Pancreas (tissue), 10 donors: ENCODE measurements at places on chromosomes 12 and 14. TPM values are rescaled to one million over a fixed set of nuclear protein-coding genes. Genes with fewer than 3 reads are reported as not detected.
A peak's percentile ranks its signal among the peaks of the same experiment; 100 is the strongest.

- no peaks in the 10 kb centered on the region for H3K36me3 ChIP-seq
- H3K4me1 ChIP-seq = no peaks in the 10 kb centered on the region
- H3K27ac ChIP-seq = no peak overlapping the region
- no peak for DNase-seq
- H3K4me3 ChIP-seq = no peak overlapping the region
- no peaks in the 10 kb centered on the region for H3K27me3 ChIP-seq
These were observed 161.0 kb downstream of the SLC38A4 start for GRCh38 chr12:46664761-46665287.

The SIX6 gene
- not detected for total RNA-seq

DNA sequence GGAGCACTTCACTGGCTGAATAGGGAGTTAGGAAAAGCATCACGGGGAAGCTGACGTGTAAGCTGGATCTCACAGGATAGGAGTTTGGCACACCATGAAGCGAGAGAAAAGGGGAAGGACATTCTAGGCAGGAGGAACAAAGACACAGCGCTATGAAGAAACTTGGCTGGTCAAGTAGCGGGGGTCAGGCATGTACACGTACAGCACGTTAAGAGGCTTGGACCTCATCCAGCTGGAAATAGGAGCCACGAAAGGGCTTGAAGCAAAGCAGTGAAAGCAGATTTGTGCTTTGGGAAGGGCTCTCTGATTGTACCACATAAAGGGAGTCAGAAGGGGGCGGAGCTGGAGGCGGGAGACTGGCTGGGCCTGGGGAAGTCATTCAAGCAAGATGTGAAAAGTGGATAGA is 19.6 kb upstream of the GALNT8 start:
- H3K4me1 ChIP-seq = no peaks in the 10 kb centered on the region
- no peak for DNase-seq
- H3K4me3 ChIP-seq = no peak overlapping the region
- no peaks in the 10 kb centered on the region for H3K36me3 ChIP-seq
- H3K27me3 ChIP-seq = no peaks in the 10 kb centered on the region

DNA sequence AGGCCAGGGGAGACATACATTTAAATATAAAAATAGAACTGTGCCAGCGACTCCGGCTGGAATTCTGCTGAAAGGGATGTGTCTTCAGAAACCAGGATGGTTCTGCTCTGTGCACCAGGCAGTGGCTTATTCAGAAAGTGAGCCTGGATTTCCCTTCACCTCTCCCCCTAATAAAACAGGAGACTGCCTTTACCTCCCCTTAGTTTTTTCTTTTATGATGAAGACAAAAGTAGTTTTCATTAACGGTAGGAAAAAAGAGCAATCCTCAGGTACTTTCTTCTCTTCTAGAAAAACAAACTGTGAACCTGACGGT is 346 bp downstream of the SLC7A8 start:
- H3K27me3 ChIP-seq = no peaks in the 10 kb centered on the region
- H3K27ac ChIP-seq = peak overlapping the region; percentile 14
- H3K36me3 ChIP-seq = no peaks in the 10 kb centered on the region
- H3K4me1 ChIP-seq = no peaks in the 10 kb centered on the region

DNA sequence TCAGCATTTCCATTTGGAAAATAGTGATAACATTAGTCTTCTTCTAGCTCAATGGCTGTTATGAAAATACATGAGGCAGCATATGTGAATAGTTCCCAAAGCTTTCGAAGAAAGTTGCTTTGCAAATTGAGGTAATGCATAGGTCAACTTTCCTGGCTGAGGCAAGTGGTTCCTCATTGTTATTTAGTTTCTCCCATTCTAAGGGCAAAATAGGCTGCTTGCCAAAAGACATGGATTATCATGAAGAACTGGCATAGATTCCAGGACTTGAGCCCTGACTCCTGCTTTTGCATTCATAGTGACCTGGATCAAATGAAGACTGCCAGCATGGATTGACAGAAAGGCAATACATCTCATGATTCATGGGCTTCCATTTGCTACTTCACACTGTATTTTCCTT is 35.7 kb downstream of the LRFN5 start:
- no peaks in the 10 kb centered on the region for H3K36me3 ChIP-seq
- H3K27me3 ChIP-seq = no peaks in the 10 kb centered on the region
- no peak overlapping the region for H3K27ac ChIP-seq
- DNase-seq = no peak

DNA sequence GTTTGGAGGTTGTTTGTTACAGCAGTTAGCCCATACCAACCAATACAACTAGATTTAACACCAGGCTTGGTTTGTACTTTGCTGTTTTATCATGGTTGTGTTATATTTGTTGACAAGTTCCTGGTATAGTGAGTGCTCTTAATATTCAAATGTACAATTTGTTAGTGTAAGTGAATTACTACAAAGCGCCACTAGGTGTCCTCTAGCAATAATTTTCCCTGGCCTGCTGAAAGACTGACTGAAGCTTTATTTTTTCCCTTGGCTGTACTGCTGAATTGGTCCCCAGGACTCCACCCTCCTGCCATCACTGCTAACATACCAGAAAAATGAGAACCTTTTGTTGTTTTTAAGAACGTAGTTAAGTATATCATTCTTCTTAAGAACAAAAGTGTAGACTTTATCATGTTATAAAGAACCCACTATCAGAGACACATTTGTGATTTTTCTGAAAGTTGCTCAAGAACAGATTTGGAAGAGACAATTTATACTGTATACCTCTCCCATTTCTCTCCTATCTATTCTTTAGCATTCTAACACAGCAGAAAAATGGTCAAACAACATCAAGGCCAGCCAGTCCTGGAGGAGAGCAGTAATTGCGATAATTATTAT is 75.3 kb upstream of the FAR2 start:
- H3K27me3 ChIP-seq = no peaks in the 10 kb centered on the region
- H3K27ac ChIP-seq = no peak overlapping the region
- DNase-seq = no peak
- H3K4me1 ChIP-seq = no peaks in the 10 kb centered on the region
- no peak overlapping the region for H3K4me3 ChIP-seq

The CMKLR1 gene
- total RNA-seq = 1.4 TPM

The NKX2-1 gene
- not detected for total RNA-seq

The KIF26A gene
- 5.3 TPM for total RNA-seq

The USP15 gene
- 27.7 TPM for total RNA-seq

- H3K36me3 ChIP-seq = no peaks in the 10 kb centered on the region
- H3K27me3 ChIP-seq = no peaks in the 10 kb centered on the region
- no peak for DNase-seq
- no peak overlapping the region for H3K4me3 ChIP-seq
- no peaks in the 10 kb centered on the region for H3K4me1 ChIP-seq
These were observed 28.7 kb downstream of the PHETA1 start for GRCh38 chr12:111340231-111340630.

The FGF23 gene
- total RNA-seq = not detected

- no peaks in the 10 kb centered on the region for H3K36me3 ChIP-seq
- H3K27me3 ChIP-seq = no peaks in the 10 kb centered on the region
- H3K27ac ChIP-seq = no peak overlapping the region
- no peak overlapping the region for H3K4me3 ChIP-seq
- H3K4me1 ChIP-seq = no peaks in the 10 kb centered on the region
These were observed 10.5 kb downstream of the XRCC3 start for GRCh38 chr14:103704708-103705107.

The SPIC gene
- total RNA-seq = not detected

- no peaks in the 10 kb centered on the region for H3K27me3 ChIP-seq
- no peaks in the 10 kb centered on the region for H3K36me3 ChIP-seq
- H3K4me3 ChIP-seq = no peak overlapping the region
- peaks cover 5% of the 10 kb centered on the region for H3K4me1 ChIP-seq
- H3K27ac ChIP-seq = no peak overlapping the region
- DNase-seq = no peak
These were observed 76.1 kb upstream of the GPHB5 start for GRCh38 chr14:63394841-63395240.

GRCh38 chr12:28884904-28885679 is 264.0 kb upstream of the FAR2 start:
- no peaks in the 10 kb centered on the region for H3K36me3 ChIP-seq
- H3K4me1 ChIP-seq = no peaks in the 10 kb centered on the region
- no peak for DNase-seq
- no peak overlapping the region for H3K27ac ChIP-seq
- H3K27me3 ChIP-seq = no peaks in the 10 kb centered on the region

DNA sequence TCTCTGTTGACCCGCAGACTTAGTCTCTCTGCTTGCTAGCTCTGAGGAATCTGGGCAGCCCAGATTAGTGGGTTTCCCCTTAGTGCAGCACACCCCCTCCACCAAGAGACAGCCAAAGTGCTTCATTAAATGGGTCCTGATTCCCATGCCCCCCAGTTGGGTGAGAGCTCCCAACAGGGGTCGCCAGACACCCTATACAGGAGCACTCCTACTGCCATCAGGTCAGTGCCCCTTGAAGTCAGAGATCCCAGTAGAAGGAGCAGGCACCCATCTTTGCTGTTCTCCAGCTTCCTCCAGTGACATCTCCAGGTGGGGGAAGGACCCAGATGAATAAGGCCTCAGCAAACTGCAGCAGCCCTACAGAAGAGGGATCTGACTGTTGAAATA is 36.7 kb upstream of the C14orf132 start:
- no peaks in the 10 kb centered on the region for H3K4me1 ChIP-seq
- no peaks in the 10 kb centered on the region for H3K27me3 ChIP-seq
- no peak overlapping the region for H3K27ac ChIP-seq
- no peak for DNase-seq
- H3K36me3 ChIP-seq = no peaks in the 10 kb centered on the region

The HECTD1 gene
- total RNA-seq = 84.4 TPM

DNA sequence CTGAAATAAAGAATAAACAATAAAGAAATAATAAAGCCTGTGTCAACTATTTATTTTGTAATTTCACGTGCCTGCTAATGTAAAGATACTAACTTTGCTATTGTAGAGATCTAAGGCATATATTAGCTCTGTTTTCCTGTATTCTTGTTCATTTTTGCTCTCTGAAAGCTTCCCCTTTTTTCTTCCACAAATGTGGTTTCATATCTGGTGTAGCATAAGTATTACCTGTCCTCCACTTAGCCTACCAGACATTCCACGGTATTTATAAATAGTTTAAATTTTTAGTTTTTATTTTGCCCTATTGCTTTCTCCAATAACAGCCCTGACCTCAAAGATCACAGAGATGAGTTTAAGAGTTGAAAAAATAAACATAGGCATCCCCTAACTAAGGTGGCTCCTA is 92.6 kb upstream of the ATP2B1 start:
- no peaks in the 10 kb centered on the region for H3K27me3 ChIP-seq
- no peaks in the 10 kb centered on the region for H3K4me1 ChIP-seq
- H3K4me3 ChIP-seq = no peak overlapping the region
- no peaks in the 10 kb centered on the region for H3K36me3 ChIP-seq

GRCh38 chr12:75951399-75952278 is 79.9 kb downstream of the PHLDA1 start:
- no peaks in the 10 kb centered on the region for H3K27me3 ChIP-seq
- H3K4me1 ChIP-seq = peaks cover 29% of the 10 kb centered on the region
- no peaks in the 10 kb centered on the region for H3K36me3 ChIP-seq
- peak overlapping the region; percentile 48 for H3K27ac ChIP-seq
- no peak for DNase-seq

The OR4E2 gene
- not detected for total RNA-seq

The GPR137C gene
- 0.35 TPM for total RNA-seq

DNA sequence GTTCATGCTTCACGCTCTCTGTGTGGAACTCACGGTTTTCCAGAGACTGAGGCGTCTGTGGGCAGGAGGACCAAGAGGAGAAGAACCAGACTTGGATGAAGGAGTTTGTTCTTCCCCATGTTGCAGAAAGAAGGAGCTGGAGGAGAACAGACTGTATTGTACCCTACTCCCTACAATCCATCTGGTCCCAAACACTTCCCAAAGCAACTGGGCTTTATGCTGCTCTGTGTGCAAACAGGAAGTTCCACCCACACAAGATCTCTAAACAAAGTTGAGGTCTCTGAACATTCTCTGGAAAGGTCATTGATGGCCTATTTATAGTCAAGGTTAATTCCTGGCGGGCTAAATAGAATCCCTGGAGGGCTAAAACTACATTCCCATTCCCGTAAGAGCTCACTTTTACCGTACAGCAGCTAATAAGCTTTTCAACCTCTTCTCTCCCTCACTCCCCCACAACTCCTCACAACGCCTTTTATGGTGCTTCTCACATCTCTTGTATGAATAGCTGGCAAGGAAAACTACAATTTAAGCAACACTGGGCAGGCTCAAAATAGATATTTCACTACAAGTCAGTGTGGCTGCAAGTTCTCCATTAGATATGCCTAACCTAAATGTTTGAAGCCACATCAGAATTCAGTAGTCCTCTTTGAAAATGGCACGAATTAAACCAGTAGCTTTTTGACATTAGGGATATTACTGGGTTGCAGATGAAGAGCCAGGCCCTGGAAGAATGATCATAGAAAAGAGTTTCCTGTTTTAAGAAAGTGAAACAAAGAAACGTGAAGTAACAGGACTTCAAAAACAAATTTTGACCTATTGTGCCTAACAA is at the start of gene A2M:
Gene A2M, minus strand, starts transcription at position 189 of the 829 bp plus-strand sequence. Its CDS starts 70 bp downstream, at position 119.
- DNase-seq = no peak
- H3K27me3 ChIP-seq = no peaks in the 10 kb centered on the region
- H3K4me1 ChIP-seq = no peaks in the 10 kb centered on the region
- H3K27ac ChIP-seq = peak within 1 kb of the TSS; percentile 52

DNA sequence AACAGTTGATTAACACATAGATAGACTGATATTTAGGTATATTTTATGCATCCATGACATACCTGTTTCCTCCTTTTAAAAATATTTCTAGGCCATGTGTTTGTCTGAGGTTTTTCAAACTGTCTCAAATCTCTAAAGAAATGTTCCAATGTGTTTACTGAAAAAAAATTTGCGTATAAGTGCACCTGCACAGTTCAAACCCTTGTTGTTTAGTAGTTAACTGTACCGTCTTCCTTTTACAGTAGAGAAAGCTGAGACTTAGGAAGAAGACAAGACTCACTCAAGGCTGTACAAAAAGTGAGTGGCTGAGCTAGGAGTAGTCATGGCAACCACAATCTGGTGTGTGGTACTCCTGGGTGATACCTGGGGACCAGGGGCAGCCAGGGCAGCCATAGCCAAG is 934.6 kb downstream of the VRK1 start:
- H3K4me3 ChIP-seq = no peak overlapping the region
- H3K27me3 ChIP-seq = no peaks in the 10 kb centered on the region
- H3K36me3 ChIP-seq = no peaks in the 10 kb centered on the region
- H3K4me1 ChIP-seq = no peaks in the 10 kb centered on the region
- DNase-seq = no peak

GRCh38 chr12:120421701-120422100 is 16.2 kb upstream of the COX6A1 start:
- H3K27ac ChIP-seq = no peak overlapping the region
- no peaks in the 10 kb centered on the region for H3K27me3 ChIP-seq
- DNase-seq = no peak
- no peaks in the 10 kb centered on the region for H3K36me3 ChIP-seq
